ENCODE measurements at places on chromosomes 6 and 20.

DNA sequence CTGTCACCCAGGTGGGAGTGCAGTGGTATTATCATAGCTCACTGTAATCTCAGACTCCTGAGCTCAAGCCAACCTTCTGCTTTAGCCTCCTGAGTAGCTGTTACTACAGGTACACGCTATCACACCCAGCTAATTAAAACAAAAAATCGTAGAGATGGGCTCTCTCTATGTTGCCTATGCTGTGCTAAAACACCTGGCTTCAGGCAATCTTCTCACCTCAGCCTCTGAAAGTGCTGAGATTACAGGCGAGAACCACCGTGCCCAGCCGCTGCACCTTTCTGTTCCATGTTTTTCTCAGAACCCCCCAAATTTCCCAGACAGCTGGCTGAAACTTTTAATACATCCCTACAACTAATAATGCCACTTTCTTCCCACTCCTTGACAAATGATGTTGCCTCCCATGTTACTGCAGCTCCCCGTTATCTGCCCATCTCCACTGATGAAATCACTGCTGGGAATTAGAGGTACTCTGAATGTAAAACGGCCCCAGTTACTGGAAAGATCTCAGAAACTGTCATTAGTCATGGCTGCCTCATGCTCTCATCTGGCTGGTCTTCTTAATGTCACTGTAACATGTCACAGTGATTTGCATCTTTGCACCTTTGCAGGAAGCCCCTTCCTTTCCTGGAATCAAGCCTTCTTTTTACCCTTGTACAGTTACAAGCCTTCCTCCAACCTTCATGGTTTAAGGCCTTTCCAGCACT is 697.5 kb downstream of the PRKN start:
- DNase-seq: no peak

- DNase-seq: no peak
Measured at GRCh38 chr6:37354526-37355384, 972 bp downstream of the RNF8 start.

GRCh38 chr20:46357030-46357514 is 48.8 kb upstream of the CDH22 start:
- DNase-seq: no peak

DNA sequence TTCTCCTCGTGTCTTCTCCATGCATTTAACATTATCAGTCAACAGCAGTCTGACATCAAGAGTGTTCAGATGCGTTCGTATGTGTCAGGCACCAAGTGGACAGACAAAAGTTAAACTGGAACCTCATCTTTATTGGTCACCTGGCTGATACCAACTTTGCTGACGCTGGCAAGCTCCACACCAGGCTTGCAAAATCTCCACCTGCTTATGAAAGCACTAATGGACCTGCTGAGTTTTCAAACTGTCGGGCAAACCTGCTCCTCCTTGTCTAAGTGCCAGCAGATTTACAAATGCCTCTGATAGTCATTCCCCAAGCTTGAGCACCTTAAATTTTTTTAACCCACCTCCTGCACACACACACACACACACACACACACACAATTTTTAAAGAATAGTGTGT is 27.9 kb upstream of the DSP start:
- DNase-seq: no peak

DNA sequence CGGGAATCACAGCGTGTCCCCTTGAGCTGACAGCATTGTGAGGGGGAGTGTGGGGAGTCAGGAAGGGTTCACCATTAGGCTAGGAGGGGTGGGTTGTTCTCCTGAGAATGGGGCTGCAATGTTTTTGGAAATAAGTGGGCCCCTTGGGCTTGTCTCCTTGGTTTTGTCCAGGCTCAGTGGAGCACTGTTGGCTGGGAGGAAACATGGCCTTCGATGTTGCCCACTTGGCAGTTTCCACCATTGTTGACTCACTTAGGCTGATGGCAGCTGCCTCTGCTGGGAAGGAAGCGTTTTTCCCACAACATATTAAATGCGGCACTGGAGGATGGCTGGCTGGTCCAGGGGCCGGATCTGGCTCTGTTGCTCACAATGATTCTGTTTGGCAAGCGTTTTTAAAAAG is 512.1 kb downstream of the QKI start:
- DNase-seq: peak; percentile 68

- DNase-seq: no peak
Measured at GRCh38 chr20:6954219-6954618, 186.7 kb downstream of the BMP2 start.

- no peak for DNase-seq
Measured at GRCh38 chr20:326645-327185, 1.4 kb downstream of the SOX12 start.

GRCh38 chr6:71619836-71620235 is 266.5 kb upstream of the RIMS1 start:
- DNase-seq: no peak

- DNase-seq: no peak
Measured at GRCh38 chr6:26205625-26206574, 118.7 kb downstream of the HFE start.

- DNase-seq: no peak
Measured at GRCh38 chr6:121697921-121698320, 262.5 kb downstream of the GJA1 start.

GRCh38 chr6:6795393-6795792 is 206.9 kb downstream of the LY86 start:
- no peak for DNase-seq

DNA sequence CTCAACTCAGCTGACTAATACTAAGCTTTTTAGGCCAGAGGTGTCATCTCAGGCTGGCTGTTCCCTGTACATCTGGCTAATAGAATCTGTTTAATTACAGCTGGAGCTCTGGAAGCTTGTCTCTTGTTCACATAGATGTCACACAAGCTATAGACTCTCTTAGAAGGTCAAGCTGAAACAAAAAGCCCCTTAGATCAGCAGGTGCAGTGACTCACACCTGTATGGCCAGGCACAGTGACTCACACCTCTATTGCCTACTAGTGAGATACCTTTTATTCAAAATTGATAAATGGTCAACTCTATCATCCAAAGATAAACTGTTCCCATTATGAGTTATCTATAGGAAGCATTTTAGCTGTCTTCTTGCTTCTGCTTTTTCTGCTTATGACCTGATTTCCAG is 29.9 kb upstream of the MTHFD1L start:
- no peak for DNase-seq

DNA sequence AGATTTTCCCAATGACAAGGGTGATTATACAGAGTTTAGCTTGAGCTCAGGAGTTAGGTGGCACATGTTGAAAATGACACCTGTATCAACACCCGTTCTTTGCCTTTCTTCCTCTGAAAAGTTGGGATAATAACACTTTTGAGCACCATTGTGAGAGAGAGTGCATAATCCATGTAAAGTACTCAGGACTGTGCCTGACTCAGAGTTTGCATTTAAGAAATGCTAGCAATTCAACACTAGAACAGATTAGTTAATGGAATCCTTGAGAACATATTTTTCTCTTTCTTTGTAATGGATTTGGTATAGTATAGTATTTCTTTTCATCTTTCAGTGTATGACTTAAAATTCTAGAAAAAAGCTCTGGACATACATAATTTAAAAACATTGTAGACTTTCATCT is 449.2 kb downstream of the GJA1 start:
- DNase-seq: no peak

DNA sequence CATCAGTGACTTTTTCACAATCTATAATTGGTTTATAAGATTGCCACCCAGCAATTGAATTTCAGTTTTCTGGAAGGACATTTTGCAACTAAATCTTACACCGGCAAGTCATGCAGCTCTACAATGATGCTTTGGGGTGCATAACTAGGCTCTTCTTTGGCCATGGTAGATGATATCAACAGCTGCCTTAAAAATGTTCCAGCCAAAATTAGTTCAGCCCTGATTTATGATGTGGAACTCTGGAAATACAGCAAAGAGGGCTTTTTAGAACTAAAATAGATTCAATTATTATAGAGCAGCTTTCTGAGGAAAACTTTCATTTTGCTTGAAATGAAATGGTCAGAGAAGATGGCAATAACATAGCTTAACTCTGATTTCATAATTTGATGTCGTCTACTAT is 18.4 kb upstream of the MCM9 start:
- DNase-seq: no peak

DNA sequence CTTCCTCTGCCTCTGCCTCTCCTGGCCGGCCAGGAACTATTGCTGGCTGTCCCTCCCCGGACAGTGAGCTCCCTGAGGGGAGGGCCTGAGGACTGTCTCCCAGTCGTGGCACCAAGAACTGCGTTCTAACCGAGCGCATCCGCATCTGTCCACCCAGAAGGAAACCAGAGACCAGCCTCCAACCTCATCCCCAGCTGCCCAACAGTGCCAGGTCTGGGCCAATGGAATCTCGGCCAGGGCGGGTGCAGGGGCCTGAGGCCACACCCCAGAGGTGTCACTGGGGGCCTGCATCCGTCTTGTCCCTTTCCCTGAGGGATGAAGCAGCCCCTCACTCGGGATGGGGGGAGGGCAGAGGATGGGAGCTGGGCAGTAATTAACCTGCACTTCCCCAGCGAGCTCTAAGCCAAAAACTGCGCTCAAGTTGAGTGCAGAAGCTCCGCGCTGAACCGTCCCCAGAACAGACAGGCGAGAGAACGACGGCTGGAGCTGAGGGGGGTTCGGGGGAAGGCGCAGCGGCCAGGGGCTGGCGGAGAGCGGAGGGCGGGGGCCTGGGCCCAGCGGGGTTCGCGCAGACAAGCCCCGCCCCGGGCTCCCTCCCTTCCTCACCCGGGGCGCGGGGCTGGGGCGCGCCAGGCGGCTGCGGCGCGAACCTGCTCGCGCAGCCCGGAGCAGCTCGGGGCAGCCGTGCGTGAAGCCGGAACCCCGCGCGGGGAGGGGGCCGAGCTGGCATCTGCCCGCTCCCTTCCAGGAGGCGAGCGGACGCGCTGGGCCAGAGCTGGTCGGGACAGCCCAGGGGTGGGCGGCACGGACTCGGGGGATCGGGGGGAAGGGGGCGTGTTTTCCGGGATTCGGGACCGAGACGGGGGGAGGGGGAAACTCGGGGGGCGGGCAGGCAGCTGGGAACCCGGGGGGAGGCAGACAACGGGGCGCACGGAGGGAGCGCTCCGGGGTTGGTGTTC is 1.4 kb downstream of the TFEB start:
- DNase-seq: peak; percentile 88

- DNase-seq: no peak
Measured at GRCh38 chr20:51440589-51440988, 101.9 kb downstream of the NFATC2 start.

DNA sequence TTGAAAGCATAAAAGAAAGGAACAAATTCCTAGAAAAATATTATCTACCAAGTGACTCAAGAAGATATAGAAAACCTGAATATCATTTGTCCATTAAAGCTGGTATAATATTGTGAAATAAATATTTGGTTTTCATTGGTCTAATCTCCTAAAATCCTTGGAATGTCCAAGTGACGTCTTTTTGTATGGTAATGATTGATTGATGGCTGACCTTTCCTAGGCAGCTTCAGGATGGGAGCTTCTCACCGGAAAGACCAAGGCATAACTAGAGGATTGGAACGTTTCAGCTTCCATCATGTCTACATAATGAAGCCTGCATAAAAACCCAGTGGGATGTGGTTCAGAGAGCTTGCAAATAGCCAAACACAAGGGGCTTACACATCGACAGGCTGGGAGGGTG is 57.6 kb upstream of the MAN1A1 start:
- no peak for DNase-seq

GRCh38 chr6:95263840-95264239 is 313.5 kb upstream of the MANEA start:
- no peak for DNase-seq

- no peak for DNase-seq
Measured at GRCh38 chr6:152023613-152024012, 216.1 kb downstream of the ESR1 start.

GRCh38 chr6:146336191-146336590 is 207.4 kb upstream of the RAB32 start:
- no peak for DNase-seq

GRCh38 chr6:136608991-136609390 is 58.8 kb upstream of the MAP7 start:
- DNase-seq: no peak

- DNase-seq: no peak
Measured at GRCh38 chr20:31717478-31718201, 5.0 kb downstream of the BCL2L1 start.

GRCh38 chr6:122392564-122393350 is 6.7 kb upstream of the HSF2 start:
- DNase-seq: no peak

DNA sequence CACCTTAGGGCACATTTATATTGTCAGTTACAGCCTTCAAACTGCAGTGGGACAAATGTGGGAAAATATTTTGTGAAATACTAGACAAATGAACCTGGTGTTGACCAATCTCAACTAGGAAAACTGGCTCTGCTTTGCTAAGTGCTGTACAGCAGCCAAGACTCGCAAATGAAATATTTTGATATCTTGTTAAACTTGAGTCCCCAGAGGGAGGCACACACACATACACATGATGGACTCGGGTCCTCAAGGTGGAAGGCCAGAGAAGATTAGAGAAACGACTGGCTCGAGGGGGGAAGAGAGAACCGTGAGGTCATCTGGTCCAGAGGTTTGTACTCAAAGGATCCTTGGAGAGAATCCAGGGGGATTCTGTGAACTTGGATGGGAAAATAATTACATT is 67.3 kb upstream of the JAG1 start:
- peak; percentile 42 for DNase-seq

DNA sequence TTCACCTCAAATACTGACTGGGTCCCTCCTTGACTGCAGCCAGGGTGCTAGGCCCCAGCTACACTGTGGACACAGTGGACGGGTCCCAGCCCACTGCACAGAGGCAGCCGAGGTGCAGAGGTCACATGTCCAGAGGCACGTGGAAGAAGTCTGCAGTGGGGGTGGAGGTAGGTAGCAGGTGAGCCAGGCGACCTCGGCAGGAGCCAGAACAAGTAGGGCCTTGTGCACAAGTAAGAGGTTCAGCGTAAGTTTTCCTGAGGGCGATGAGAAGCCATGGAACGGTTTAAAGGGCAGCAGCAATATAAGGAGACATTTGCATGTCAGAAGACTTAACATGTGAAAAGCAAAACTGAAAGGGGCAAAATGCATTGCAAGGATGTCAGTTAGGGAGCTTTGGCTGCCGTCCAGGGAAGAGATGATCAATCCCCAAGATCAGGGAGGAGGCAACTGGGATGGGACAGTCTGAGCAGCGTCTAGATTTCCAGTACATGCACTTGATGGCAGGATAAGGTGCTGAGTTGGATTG is 49.7 kb upstream of the SNX9 start:
- DNase-seq: no peak

DNA sequence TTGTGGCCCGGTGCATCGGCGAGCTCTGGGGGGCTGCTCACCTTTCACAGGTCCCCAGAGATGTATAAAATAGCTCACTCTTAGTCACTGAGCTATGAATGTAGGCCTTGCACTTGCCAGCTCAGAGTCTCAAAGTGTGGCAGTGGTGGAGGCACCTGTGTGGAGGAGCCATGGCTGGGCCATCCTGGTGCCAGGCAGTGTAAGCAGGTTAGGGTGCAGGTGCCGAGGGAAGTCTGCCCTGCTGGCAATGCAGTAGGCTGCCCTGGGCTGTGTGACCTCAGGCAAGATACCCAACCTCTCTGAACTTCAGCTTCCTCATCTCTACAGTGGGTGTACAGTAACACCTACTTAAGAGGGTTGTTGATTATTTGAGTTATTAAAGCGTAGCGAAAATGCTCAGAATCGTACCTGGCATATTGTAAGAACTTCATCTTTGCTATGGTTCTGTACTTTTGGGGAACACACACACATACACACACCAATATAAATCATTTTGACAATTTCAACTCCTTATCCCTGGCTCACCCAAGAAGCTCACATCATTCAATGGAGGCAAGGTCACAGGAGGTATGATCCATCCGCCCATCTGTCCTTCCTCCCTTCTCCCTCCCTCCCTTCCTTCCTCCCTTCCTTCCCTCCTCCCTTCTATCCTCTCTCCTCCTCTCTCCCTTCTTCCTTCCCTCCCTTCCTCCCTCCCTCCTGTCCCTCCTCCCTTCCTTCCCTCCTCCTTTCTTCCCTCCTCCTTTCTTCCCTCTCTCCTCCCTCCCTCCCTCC is 66.8 kb upstream of the STX16 start:
- no peak for DNase-seq

Data from Right ventricle myocardium superior (tissue), 1 donor.